CD4-positive, alpha-beta memory T cell (primary cell): ENCODE measurements at places on chromosomes 11 and 22.

DNA sequence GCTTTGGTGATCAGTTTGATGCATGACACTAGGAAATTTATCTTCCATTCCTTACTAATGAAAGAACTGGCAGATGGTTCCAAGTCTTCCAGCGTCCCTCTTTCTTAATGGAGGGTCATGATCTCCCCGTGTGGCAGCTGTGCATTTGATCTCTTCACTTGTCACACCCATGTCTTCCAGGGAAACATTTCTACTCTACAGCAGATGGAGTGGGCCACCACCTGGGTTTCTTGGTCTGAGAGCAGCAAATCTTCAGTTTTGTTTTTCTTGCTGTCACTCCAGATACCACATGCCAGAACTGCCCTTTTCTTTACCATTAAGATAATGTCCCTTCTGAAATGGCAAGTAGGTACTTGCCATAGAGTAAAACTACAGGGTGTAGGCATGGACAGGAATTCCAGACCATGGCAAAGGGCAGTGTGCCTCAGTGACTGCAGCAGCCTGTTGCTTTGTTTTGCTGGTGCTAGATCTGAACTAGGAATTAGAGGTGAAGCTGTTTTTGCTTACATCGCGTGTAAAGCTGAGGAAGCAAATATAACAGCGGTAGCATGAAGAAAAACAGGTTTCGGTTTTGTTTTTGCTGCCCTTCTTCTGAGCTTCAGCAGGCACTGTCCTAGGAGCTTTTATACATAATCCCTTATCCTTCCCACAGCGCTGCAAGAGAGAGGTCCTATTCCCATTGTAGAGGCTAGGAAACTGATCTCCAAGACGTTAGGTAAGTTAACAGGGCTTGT, 20.7 kb upstream of the C11orf96 start:
- no peak for DNase-seq

DNA sequence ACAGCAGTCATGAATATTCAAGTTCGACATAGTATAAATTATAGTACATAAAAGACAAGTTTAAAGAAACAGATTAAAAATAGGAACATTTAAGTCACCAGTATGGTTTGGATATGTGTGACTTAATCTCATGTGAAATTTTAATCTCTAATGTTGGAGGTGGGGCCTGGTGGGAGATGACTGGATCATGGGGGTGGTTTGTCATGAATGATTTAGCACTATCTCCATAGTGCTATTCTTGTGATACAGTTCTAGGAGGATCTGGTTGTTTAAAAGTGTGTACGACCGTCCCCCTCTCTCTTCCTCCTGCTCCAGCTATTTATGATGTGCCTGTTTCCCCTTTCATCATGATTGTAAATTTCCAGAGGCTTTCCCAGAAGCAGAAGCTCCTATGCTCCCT, 3.3 kb downstream of the KDM4E start:
- DNase-seq: no peak

GRCh38 chr22:19849835-19850762, 4.6 kb downstream of the GNB1L start:
- DNase-seq: no peak

- DNase-seq: no peak
Observed at GRCh38 chr22:35409783-35410662, 10.1 kb downstream of the MCM5 start.

- no peak for DNase-seq
Observed at GRCh38 chr22:40368016-40368415, 2.4 kb upstream of the SGSM3 start.

DNA sequence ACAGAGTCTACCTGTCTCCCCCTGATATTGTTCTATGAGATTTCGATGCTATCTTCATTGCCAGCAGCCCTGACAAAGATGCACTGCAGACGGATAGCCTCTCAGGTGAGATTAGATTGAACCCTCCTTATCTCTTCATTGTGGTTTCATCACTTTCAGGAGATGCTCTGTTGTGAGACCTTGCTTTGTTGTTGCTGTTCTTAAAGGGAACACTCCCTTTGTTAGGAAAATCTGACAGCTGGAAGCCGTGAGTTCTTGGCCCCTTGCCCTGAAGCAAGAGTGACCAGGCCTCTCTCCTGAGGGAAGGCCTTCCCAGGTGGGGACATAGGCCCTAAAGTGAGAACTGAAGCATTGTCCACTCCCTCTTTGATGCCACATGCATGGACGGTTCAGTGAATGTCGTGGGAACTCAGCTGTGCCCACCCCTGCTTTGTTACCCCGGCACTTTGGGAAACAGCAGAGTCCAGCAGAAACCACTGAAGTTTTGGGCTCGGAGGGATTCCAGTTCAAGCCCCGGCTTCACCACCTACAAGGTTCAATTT, 976.1 kb downstream of the TBC1D22A start:
- DNase-seq: no peak

DNA sequence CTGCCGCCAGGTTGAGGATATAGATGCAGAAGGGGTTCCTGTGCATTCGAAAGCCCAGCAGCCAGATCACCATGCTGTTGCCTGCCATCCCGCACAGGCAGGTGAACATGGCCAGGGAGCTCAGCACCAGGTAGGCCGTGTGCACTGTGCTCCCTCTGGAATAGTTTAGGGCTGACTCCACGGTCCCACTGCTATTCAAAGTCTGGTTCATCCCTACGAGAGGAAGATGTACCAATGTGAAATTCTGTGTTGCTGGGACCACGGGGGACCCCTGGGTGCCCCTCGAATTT, at the start of gene MRGPRD:
Gene MRGPRD (minus strand): TSS at position 211 of the 290 bp plus-strand sequence. CDS start 0 bp downstream, at position 211.
- DNase-seq: no peak

- DNase-seq: no peak
Observed at GRCh38 chr22:36010882-36011281, 17.7 kb downstream of the RBFOX2 start.

DNA sequence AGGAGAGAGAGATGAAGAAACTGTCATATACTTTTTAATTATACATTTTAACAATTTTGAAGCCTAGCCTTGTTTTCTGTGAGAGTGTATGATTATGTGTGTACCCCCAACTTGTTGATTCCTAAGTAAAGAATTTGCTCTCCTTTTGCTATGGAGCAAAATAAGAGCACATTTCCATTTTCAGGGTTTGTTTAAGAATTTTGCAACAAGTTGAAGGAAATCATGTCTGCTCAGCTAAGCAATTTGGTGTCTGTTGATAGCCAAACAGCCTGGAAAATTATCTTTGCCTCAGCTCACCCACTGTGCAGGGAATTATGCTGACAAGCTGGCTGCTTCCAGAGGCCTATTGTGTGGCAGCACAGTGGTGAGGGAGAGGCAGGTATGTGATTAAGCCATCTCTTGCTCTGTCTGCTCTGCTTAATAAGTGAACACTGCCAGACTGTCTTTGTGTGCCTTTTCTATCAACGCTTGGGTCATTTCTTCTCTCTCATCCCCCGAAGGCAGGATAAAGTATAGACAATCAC, 135.1 kb upstream of the TTC12 start:
- DNase-seq: no peak

DNA sequence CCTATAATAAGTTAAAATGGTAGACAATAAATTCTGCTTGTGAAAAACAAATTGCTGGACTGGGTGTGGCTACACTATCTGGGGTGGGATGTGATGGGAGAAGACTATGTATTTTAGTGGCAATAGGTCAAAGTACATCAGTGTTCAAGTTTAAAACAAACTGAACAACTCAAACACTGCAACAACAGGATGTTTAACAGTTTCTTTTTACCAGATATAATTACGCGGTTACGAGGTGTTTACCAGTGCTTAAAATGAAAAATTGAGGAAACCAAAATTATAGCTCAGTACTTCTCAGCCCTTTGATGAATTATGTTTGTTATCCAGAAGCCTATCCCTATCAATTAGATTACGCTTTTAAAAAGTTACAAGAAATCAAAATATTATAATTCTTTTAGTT, 3.2 kb downstream of the PRDM10 start:
- DNase-seq: no peak

DNA sequence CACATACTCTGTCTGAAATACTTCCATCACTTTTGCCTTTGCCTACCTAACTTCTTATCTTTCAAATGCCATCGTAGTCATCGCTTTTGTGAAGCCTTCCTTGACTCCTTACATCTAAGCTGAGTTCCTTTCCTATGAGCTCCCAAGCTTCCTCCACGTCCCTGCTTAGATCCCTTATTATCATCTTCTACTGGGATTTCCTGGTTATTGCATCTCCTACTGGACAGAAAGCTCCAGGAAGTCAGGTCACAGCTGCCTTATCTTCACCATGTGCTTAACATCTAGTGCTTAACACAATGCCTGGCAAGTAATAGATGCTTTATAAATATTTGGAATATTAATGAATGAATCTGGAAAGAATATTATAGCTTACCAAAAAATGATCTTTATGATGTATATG, 5.9 kb downstream of the YPEL4 start:
- DNase-seq: no peak

GRCh38 chr11:112558691-112559090, 298.0 kb upstream of the PLET1 start:
- DNase-seq: no peak

- no peak for DNase-seq
Observed at GRCh38 chr11:48900131-48900800, 83.4 kb downstream of the TRIM51G start.

DNA sequence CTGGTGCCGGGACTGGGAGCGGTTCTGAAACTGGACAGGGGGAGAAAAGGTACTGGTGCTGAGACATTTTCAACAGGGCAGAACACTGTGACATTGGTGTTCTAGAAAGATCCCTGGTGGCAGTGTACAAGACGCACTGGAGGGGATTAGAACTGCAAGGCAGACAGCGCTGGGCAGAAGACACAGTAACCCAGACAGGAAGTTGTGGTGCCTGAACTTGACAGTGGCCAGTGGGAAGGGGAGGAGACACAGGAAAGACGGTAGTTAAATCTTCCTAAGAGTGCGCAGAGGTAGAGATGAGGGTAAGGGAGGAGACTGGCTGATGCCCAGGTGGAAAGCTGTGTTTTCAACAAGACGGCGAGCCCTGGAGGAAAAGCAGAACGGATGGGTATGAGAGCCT, 24.5 kb downstream of the FAM227A start:
- no peak for DNase-seq

GRCh38 chr11:86955361-86956120, at the start of gene FZD4:
Gene FZD4 (minus strand): TSS chr11:86955395. CDS start chr11:86955085, 310 bp downstream.
- peak; percentile 22 for DNase-seq

GRCh38 chr11:125341676-125342075, 154.4 kb downstream of the FEZ1 start:
- no peak for DNase-seq

DNA sequence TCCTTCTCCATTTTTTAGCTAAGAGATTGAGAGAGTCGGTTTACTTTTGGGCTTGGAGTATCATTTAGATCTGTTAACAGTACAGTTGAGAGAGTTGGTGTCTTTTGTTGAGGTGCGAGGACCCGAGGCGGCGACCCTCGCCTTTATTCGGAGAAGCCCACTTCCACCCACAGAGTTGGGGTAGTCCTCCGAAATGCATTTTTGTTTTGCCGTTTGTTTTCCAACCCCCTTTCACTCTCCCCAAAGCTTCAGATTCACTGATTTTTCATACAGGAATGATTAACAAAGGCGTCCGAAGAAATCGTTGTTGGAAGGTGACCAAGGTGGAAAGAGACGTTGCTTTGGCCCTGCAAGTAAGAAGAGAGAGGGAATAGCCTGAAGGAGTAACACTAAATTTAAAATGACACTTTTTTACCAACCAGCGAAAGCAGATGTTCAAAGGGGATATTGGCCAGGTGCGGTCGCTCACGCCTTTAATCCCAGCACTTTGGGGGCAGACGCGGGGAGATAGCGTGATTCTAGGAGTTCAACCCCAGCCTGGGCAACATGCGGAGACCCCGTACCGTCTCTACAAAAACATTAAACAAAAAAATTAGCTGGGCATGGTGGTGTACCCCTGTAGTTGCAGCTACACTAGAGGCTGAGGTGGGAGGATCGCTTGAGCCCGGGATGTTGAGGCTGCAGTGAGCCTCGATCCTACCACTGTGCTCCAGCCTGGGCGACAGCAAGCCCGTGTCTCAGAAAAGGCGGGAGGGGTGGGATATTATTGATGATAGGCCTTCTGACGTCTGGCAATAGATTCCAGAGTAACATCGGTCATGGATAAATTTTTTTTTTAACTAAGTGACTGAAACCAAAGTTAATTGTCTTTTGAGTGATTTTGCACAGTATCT, 899 bp upstream of the RAB30 start:
- DNase-seq: no peak

- DNase-seq: no peak
Observed at GRCh38 chr11:115008799-115009198, 330.5 kb downstream of the NXPE2 start.

DNA sequence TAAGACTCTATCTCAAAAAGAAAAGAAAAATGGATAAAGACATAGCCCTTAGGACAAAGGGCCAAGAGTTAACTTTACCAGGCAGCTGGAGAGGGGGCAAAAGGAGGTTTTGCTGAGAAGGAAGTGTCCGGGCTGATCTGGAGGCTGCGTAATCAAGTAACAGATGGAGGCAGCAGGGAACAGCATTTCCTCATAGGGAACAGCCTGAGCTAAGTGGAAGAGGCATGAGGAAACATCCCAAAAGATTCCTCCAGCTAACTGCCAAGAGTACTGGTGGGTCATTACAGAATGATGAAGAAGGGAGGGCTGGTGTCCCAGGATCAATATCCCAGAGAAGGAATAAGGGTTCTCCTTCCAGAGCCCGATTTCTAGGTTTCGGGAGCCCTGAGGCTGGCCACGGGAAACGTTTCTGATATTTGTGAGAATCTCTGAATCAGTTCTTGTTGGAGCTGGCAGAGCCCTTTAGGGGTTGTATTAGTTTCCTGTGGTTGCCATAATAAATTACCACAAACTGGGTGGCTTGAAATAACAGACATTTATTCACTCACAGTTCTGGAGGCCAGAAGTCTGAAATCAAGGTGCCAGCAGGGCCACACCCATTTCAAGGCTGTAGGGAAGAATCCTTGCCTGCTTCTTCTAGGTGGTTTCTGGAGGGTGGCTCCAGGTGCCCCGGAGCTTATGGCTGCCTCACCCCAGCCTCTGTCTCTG, 21.2 kb downstream of the LIF start:
- DNase-seq: no peak

DNA sequence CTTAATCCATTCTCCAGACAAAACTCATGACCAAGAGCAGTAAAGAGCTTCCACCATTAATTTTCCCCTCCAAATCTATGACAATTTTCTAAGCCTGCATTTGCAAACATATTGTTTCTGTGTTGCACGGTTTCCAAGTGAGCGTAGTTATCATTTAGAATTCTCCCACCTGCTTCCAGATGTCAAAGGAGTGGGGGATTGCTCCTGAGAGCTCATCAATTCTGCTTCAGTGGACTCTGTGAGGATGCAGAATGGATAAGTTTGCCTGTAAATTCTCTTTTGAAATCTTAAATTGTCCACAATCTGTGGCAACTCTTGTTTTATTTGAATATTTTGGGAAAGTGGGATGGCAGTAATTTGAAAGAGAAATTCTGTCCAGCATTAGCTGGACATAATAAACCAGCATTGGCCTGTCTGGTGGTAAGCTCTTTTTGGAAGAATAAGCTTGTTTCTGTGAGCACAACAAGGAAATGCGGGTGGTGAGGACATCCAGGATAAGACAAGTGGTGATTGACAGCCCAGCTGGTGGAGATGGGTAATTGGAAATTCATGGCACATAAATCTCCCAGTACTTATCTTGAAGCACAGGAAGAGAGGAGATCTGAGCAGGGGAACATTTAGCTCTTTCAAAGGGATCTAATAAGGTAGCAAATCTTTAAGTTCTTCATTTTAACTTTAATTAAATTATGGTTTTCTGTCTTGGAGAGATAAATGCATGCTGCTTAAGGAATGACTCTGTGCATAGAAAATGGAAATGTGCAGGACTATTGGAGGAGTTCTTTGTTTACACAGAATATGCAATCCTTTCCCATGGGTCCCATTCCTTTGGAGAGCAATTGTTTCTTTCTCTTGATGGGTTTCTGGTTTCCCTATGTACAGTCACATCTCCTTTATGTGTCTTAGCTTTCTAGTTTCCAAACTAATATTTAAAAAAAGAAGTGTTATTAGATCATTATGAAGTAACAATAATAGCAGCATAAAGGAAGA, 73.2 kb downstream of the FAT3 start:
- no peak for DNase-seq

GRCh38 chr11:32433101-32433913, 2.0 kb downstream of the WT1 start:
- DNase-seq: no peak
